Right ventricle myocardium inferior (tissue), 1 donor: ENCODE measurements at places on chromosomes 5 and 9. TPM values are rescaled to one million over a fixed set of nuclear protein-coding genes. Genes with fewer than 3 reads are reported as not detected.

DNA sequence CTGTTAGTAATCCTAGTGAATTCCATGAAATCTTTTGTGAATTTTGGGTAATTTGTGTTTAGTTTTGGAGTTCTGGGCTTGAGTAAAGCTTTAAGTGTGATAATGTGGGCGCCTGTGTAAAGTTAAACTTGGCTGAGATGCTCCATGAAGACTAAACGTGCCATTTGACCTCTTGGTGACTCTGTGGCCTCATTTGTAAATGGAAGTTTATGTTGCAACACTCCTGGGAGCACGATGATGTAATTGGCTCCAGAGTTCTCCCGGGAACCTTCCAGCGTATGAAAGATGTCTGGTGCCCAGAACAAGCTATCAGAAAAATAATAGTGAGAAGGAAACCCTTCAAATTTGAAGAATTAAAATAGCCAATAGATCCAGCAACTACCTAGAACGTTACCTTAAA, 981.2 kb downstream of the TLE4 start:
- DNase-seq = no peak

DNA sequence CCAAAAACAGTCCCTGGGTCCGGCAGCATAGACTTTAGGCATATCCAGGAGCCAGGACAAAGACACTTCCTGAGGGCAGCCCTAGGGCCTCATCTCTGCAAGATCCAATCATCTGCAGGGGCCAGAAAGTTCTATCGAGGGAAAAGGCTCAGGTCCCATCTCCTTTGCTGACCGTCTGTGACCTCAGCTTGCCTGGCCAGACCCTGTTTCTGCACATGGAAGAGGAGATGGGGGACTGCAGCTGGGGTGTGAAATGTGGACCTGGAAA, 51.0 kb upstream of the FCN1 start:
- no peak for DNase-seq

DNA sequence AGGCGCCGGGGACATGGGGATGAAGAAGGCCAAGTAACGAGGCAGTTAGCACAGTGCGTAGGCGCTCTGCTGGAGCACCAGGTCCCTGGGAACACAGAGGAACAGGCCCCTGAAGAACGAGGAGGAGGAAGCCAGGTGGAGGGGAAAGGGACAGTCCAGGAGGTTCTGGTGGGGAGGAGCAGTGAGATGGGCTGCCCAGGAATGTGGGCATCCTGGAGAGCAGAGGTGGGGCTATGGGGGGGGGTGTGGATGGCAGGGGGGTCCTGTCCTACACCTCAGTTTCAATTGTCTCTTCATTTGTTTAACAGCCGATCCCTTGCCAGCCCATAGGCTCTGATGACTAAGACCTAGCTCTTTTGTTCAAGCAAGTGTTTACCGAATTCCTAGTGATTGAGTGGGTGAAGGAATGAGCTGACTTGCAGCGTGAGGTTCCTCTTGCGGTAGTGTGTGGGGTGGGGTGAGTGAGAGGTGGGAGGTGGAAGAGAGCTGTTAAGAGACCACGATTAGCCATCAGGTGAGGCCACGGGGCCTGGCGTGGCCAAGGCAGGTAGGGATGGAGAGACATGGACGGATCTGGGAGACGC, 8.4 kb upstream of the PHYHD1 start:
- no peak for DNase-seq

Gene RNF180
- 11.0 TPM for total RNA-seq

DNA sequence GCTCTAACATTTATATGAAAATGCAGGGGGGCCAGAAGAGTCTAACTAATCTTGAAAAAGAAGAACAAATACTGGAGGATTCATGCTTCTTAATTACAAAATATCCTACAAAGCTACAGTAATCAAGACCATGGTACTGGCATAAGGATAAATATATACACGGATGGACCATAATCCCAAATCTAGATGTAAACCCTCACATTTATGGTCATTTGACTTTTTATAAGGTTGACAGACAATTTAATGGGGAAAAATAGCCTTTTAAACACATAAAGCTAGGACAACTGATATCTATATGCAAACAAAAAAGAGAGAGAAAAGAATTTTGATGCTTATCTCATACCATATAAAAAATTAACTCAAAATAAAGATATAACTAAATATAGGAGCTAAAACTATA, 55.9 kb downstream of the YIPF5 start:
- no peak for DNase-seq

Gene BARHL1
- total RNA-seq = not detected

DNA sequence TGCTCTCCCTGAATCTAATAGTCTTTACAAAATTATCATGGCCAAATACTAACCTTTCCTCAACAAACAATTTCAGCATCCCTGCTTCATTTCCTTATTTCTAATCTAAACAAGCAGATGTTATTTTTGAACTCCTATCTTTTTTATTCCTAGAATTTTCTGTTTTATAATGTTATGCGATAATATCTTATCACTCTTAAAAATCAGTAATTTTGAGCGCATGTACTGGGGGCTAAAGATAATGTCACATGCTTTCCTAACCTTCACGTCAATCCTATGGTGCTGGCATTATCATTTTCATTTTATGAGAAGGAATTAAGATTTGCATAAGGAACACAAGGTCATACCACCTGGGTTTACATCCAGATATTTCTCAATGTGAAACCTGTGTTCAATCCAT, 648.0 kb downstream of the BRINP1 start:
- DNase-seq = no peak

GRCh38 chr5:150113047-150113744, 26.8 kb upstream of the CSF1R start:
- DNase-seq = no peak

- DNase-seq = peak; percentile 80
Observed at GRCh38 chr5:50666261-50667022, at the start of gene PARP8. Gene PARP8, plus strand, starts transcription at chr5:50666637. Its CDS starts 459 bp downstream, at chr5:50667096.
